CD4-positive, alpha-beta T cell treated with Interferon gamma for 1 hour (primary cell): ENCODE measurements at places on chromosomes 7 and 10.

GRCh38 chr10:101777619-101778145 lies 1.8 kb upstream of the FGF8 start:
- no peak for DNase-seq

GRCh38 chr10:119409906-119410305 lies 132.6 kb downstream of the RGS10 start:
- no peak for DNase-seq

GRCh38 chr10:53479365-53479764 lies 706.8 kb upstream of the MBL2 start:
- no peak for DNase-seq

- DNase-seq, result no peak
Observed at GRCh38 chr7:28479507-28479947, 67.2 kb downstream of the CREB5 start.

GRCh38 chr10:30467651-30468338 lies 33.8 kb downstream of the MAP3K8 start:
- DNase-seq, result no peak

DNA sequence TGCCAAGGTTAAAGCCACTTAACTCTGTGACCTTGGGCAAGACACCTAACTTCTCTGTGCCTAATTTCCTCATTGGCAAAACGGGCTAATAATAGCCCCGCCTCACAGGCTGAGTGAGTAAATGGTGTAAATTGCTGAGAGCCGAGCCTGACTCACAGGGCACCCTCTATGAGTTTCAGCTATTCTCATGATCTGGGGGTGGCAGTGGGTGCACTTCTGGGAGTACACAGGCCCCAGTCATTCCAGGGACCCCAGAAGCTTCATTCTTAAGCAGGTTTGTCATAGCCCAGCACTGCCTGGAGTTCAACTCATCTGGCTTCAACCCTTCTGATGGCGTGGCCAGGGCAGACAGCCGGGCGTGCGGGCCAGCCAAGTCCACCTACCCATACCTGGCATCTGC lies 137.2 kb downstream of the GRID1 start:
- no peak for DNase-seq

DNA sequence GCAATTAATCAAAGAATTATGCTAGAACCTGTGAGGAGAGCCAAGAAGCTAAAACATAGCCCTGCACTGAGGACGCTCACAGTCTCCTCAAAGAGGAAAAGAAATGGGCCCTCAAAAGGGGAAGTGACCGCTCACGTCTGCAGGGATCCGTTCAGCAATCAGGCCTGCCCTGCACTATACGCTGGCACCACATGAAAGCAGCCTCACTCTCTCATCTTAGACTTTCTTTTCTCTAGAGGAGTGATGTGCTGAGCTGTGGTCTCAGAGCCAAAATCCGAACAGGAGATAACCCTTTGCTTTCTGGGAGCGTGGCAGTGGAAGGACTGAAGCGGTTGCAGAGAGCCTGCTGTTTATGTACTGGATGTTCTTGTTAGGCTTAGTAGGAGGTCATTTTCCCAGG lies 6.3 kb upstream of the IL2RA start:
- peak; percentile 54 for DNase-seq

DNA sequence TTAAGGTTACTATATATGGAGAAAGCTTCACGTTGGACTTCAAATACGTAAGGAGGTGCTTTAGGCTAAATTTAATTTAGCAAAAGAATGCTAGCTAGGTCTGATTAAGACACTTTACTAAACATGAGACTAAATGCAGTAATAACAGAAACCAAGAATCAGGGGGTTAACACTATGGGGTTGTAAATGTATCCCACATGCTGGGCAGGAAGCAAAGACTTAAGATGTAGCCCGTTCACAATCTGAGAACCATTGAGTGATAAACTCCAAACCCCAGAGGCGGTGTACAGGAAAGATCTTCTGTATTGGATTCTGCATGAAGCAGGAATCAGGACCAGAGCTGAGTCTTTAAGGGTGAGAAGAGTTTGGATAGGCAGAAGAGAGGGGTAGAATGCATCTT lies 60.4 kb downstream of the FZD1 start:
- DNase-seq, result no peak

- DNase-seq, result no peak
Observed at GRCh38 chr7:30136117-30136731, 1.4 kb downstream of the MTURN start.

- no peak for DNase-seq
Observed at GRCh38 chr7:135348493-135348892, 114.9 kb downstream of the STRA8 start.
